ENCODE measurements at places on chromosomes 11 and 22. TPM values are rescaled to one million over a fixed set of nuclear protein-coding genes. Genes with fewer than 3 reads are reported as not detected.

The BLID gene
- 0.39 TPM for total RNA-seq

The CECR2 gene
- total RNA-seq, result 0.91 TPM

The FGF3 gene
- not detected for total RNA-seq

The CRYBB2 gene
- not detected for total RNA-seq

The PRAME gene
- not detected for total RNA-seq

The TMA7B gene
- not detected for total RNA-seq

The C11orf21 gene
- total RNA-seq, result not detected

The PLAAT3 gene
- 0.48 TPM for total RNA-seq

The TP53I11 gene
- 58.2 TPM for total RNA-seq

The OR2D2 gene
- 0.32 TPM for total RNA-seq

All from epithelial cell of alveolus of lung (primary cell).